Activated T-helper 17 cell treated with anti-CD3 and anti-CD28 coated beads, Interleukin-2, amount 50 U/mL, for 72 hours (primary cell): ENCODE measurements at places on chromosomes 2 and 18. TPM values are rescaled to one million over a fixed set of nuclear protein-coding genes. Genes with fewer than 3 reads are reported as not detected.
A peak's percentile ranks its signal among the peaks of the same experiment; 100 is the strongest.

- ATAC-seq, result no peak
Measured at GRCh38 chr2:86301711-86302202, 35.7 kb downstream of the REEP1 start.

GRCh38 chr2:236262238-236262637, 2.0 kb downstream of the ASB18 start:
- ATAC-seq, result no peak

GRCh38 chr2:238905224-238905623, 57.3 kb downstream of the TWIST2 start:
- ATAC-seq, result no peak

GRCh38 chr2:208356846-208357574, 49.6 kb upstream of the PTH2R start:
- no peak for ATAC-seq

EML6 gene
- total RNA-seq, result 1.4 TPM

LAMA3 gene
- 0.11 TPM for total RNA-seq

DNA sequence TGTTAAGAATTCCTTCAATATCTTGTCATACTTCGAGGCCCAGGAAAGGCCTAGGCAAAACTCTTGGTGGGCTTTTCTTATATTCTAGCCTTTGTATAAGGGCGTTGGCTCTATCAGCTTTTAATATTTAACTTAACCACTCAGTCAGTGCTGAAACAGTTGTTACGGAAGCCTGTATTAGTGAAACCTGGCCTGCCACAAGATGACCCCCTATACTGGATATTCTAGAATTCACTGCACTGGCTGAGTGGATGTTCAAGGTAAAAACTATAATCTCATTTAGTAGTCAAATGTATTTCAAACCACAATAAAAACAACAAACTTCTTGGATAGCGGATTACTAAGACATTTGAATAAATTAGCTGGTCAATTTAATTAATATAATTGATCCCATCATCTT, 91.7 kb upstream of the HNMT start:
- no peak for ATAC-seq

DNA sequence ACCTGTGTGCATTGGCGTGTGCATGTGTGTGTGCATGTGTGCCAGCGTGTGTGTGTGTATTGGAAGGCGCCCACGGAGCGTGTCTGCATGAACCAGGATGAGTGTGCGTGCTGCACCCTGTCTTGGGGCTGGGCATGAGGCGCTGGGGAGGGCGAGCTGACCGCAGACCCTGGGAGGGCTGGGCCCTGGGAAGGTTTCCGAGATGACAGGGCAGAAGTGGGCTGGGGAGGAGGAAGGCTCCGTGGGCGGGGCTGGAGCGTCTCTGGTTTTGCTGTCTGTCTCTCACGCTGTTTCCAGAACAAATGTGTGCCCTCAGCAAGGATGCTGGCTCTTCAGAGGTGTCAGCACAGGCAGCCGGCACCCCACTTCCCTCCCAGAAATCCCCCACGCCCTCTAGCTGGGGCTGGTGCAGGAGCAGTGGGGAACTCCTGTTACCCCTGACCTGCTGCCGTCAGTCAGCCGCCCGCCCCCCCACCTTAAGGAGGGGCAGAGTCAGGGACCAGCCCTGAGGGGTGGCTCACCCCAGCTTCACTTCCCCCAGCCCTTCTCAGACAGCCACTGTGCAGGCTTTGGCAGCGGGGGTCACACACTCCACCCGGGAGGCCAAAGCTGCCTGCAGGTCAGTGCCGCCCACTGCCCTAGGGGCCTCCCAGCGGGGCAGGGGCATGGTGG, at the start of gene GPR35:
Gene GPR35 (plus strand): TSS at position 531 of the 672 bp plus-strand sequence. CDS start 4,473 bp downstream, outside the sequence.
- peak; percentile 71 for ATAC-seq

NETO1 gene
- total RNA-seq, result not detected

DNA sequence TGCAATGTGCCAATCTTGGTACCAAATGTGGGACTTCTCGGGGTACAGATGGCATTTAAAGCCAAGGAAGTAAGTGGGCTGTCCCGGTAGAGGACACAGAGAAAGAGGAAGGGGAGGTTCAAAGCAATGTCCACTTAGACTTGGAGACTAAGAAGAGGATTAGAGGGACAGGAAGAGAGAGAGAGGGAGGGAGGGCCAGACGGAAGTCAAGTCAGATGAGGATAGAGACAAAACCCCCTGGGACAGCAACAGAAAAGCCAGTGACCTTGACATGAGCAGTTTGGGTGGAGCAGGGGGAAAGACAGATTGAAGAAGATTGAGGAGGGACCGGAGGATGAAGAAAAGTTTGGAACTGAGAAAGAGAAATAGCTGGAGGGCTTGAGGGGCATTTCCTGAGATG, 164.5 kb downstream of the NCK2 start:
- ATAC-seq, result no peak

- ATAC-seq, result no peak
Measured at GRCh38 chr2:62826141-62826540, 120.6 kb downstream of the EHBP1 start.

RIT2 gene
- total RNA-seq, result not detected

DNA sequence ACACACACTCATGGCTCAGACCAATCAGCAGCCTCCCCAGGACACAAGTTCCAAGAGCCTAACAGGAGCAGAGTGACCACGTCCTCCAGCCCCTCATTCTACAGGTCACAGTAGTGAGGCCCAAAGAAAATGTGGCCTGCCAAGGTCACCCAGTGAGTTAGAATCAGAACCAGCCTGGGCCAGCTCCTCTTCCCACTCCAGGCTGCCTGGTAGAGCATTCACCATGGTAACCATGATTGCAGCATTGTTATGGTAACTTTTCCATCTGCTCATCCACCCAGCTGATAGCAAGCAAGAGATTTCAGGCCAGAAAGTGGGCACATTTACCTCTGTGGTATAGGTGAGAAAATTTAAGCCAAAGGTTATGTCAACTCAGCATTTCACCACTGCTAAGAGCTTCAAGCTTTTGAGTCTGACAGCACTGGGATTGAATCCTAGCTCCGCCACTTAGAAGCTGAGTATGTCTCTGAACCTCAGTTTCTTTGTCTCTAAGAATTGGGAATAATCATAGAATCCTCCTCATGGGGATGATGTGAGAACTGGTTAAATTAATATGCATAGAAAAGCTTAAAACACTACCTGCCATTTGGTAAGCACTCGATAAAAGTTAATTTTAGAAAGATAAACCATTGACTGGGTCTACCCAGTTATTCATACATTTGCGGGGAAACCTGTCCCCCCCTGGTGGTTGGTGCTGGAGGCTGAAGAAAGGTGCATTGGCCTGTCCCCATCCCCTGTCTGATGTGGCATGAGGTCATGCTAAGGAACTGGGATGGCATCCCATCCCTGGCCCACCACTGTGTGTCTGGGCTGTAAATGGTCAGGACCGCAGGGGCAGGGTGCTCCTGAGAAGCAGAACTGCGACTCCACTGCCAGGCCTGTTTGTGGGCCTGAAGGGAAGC, 181.5 kb downstream of the KLHL29 start:
- ATAC-seq, result no peak

DNA sequence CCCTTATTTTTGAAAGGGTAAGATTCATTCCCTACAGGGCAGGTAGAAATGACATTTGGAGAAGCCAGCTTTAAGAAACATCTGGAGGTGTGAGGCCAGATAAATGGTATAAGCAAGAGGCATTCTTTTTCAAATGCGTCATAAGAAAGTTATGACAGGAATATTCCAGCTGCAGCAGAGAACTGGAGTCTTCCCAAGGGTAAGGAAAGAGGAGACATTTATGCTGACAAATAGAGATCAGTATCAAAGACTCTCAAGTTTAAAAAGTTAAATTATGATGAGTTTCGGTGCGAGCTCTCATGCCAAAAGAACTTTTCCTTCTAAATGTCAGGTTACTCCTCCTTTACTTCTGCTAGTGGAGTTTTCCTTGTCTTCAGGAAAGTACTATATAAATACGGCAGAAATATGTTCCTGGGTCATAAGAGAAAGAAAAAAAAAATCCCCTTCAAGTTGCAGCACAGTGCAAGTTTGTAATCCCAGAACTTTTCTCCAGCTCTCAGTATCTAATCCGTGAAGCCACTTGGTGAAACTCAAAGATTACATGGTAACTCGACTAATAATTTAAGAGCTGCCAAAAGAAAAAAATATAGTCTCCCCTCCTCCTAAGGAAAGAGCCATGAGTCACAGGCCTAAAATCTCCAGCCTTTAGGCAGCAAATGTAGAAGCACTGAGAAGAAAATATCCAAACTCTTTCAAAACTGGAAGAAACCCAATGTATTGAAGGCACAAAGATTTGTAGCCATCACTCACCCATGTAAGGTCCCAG, 428.1 kb downstream of the MEIS1 start:
- no peak for ATAC-seq

CRYGC gene
- total RNA-seq, result not detected

GRCh38 chr2:226671141-226671676, 128.4 kb downstream of the IRS1 start:
- ATAC-seq, result no peak

TNFAIP6 gene
- not detected for total RNA-seq

DNA sequence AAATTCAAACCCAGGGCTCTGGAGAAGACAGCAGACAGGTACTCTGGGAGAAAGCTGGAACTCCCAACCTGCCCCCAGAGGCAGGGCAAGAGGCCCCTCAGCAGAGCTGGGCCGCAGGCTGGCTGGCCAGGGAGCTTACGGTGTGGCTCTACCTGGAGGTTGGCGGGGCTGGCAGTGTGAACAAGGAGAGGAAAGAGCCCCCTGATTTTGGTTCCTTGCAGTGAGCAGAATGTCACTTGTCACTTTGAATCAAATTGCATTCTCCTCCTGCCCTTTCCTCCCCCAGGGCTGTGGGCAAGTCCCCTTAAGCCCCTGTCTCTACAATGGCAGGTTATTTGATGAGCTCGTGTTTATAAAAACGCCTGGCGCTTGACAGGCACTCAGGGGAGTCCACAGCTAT, 32.6 kb downstream of the MYO7B start:
- ATAC-seq, result no peak

COX7A2L gene
- total RNA-seq, result 94.8 TPM

GRCh38 chr2:30877833-30878232, 70.6 kb upstream of the CAPN13 start:
- no peak for ATAC-seq

DNA sequence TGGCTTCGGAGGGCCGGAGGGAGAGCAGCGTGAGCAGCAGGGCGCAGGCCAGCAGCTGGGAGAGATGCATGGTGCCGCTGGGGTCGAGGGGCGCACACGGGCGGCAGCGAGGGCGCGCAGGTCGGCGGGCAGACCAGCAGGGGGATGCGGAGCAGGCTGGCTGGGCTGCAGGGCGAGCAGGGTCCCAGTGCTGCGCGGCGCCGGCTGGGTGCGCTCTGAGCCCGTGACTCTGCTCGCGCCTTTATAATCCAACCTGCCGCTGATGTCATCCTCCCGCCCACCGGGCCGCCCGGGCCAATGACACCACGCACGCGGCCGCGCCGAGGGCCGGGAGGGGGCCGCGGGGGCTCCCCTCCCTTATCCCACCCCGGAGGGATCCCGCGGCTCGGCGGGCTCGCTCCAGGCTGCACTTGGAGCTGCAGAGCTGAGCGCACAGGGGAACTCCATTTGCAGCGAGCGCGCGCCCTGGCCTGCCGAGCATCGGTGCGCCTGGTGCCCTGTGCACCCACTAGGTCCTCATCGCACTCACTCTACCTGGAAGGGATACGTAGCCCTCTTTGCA, at the start of gene NPPC:
Gene NPPC (minus strand): TSS at position 217 of the 562 bp plus-strand sequence. CDS start 147 bp downstream, at position 70.
- ATAC-seq, result peak; percentile 74

SKOR2 gene
- total RNA-seq, result not detected

DNA sequence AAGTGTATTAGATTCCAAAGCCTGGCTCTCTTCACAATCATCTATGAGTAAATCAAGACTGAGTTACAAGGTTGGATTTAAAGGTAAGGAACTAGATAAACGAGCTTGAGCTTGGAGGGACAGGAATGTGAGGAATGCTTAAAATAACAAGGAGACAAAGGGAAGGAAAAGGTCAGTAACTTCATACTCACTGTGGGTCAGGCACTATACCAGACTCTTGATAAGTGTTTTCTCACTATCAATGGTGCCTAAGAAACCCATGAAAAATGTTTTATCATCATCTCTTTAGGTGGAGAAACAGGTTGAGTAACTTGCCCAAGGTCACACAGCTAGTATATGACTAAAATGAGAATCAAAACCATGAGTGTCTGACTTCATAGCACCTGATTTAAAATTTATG, 212.1 kb downstream of the CDH2 start:
- ATAC-seq, result no peak

LCLAT1 gene
- 18.0 TPM for total RNA-seq

GRCh38 chr2:4340536-4340935, 637.2 kb downstream of the DCDC2C start:
- ATAC-seq, result no peak

NDC80 gene
- 68.9 TPM for total RNA-seq

- no peak for ATAC-seq
Measured at GRCh38 chr2:133986081-133986837, 267.6 kb upstream of the MGAT5 start.

- no peak for ATAC-seq
Measured at GRCh38 chr2:239153806-239154591, 246.8 kb downstream of the HDAC4 start.

- ATAC-seq, result no peak
Measured at GRCh38 chr2:136441979-136442714, 323.2 kb upstream of the THSD7B start.

DNA sequence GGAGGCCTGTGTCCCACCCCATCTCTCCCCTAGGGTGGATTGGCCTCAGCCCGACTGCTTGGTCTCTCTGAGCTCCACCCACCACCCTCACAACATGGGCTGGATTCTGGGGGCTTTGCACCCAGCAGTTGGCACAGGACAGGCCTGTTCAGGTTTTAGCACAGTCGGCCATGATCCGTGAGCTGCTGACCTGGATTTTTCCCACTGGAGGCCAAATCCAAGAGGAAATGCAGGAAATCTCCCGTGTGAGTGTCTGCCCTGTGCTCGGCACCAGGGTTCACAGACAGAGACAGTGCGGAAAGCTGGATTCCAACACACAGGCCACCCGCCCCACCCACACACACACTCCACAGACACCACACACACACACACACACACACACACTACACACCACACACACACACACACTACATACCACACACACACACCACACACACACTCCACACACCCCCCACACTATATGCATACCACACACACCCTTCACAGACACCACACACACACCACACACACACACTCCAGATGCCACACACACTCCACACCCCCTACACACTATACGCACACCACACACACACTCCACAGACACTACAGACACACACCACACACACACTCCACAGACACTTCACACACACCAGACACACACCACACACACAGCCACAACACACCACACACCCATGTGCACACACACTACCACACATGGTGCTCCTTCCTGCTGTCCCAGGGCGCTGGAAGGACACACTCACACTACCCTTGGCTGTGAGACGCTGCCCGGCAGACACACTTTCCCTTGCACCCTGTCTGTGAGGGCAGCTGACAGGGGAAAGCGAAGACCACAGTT, 14.1 kb downstream of the MBP start:
- no peak for ATAC-seq

MYOM1 gene
- 2.0 TPM for total RNA-seq

GRCh38 chr2:222707689-222708273, 36.3 kb downstream of the MOGAT1 start:
- ATAC-seq, result peak; percentile 87
